Epithelial cell of proximal tubule (primary cell): ENCODE measurements at places on chromosomes 6 and 20. TPM values are rescaled to one million over a fixed set of nuclear protein-coding genes. Genes with fewer than 3 reads are reported as not detected.

DNA sequence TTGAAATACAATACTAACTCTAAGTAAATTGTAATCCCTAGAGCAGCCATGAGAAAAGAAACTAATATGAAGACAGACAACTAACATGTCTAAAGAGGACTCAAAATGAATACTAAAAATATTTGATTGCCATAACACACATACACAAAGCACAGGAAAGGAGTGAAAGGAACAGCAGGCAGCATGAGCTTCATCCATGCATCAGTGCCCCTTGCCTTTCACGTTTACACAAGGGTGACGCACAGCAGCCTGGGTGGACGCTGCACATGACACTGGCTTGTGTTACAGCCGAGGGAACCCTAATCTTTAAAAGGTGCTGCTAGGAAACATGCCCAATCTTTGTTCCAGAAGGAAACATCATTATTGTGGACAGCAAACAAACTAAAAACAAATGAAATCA is 123.5 kb downstream of the MAN1A1 start:
- DNase-seq, result peak; percentile 18

- no peak for DNase-seq
These were observed 626.6 kb upstream of the ADGRB3 start for GRCh38 chr6:68008445-68008844.

DNA sequence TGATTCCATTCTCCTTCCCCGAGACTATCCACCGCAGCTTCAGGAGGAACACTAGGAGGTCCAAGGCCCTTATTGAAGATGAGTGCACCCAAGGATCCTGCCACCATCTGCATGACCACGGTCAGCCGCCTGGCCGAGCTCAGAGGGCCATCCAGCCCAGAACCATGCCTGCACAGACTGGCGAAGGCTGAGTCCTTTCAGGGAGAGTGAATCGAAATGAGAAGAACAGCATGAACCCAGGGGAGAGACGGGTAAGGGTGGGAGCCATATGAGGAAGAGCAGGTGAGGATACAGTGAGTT is 26.3 kb downstream of the SERPINB6 start:
- DNase-seq, result no peak

Gene ATRN
- total RNA-seq, result 11.4 and 15.4 TPM in 2 replicates

- DNase-seq, result no peak
These were observed 389.9 kb downstream of the DOK5 start for GRCh38 chr20:54865273-54865672.

DNA sequence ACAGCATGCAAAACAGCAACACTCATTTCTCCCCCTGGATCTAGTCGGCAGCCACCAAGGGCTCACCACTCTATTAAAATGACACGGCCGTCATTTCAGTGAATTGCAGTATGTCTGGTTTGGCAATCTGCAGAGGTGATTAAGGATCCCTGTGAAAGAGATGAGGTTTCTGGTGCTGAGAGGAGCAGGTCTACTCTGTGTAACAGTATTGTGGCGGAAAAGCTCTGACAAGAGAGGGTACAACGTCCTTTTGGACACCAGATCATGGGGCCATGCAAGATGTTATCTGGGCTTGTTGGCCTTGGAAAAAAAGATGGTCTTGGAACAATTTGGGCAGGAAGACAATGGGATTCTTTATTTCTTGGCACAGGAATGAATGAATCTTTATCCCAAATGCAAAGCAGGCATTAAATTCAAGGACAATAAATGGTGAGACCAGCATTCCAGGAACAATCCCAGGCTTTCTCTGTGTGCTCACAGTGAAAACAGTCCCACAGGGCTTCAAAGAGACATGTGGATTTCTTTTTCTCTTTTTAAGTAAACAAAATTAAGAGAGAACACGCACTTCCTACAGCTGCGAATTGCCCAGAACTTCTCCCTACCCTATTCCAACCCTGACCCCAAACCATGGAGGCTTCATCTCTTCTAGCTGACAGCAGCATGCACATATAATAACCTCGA is 33.7 kb upstream of the ADGRF1 start:
- DNase-seq, result no peak

GRCh38 chr6:16576451-16577368 is 184.6 kb downstream of the ATXN1 start:
- peak; percentile 72 for DNase-seq

DNA sequence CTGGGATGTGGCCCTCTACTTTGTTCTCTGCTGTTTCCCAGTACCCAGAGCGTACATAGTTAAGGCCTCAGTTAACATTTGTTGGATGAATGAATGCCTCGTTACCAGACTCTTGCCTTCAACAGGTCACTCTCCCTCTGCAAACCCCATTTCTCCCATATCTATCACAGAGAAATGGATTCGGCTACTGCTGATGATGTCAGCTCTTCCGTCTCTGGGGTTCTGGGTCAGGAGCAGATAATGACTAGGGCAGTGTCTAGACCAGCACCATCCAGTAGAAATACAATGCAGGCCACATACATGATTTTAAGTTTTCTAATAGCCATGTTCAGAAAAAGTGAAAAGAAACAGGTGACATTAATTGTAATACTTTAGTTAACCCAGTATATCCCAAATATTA is 47.9 kb downstream of the TOX2 start:
- no peak for DNase-seq

Gene CRISP2
- 0.06 TPM in 1 of 2 replicates, not detected in the other for total RNA-seq

GRCh38 chr20:16761305-16761829 is 13.2 kb downstream of the OTOR start:
- DNase-seq, result peak; percentile 45

- no peak for DNase-seq
These were observed 13.2 kb upstream of the PXDC1 start for GRCh38 chr6:3764516-3765335.

- no peak for DNase-seq
These were observed 22.7 kb downstream of the TAB2 start for GRCh38 chr6:149340200-149340599.

Gene TAGAP
- total RNA-seq, result 0.12 TPM in 1 of 2 replicates, not detected in the other

Gene EPPIN
- total RNA-seq, result not detected in 2 replicates

GRCh38 chr6:161242779-161243693 is 30.8 kb downstream of the AGPAT4 start:
- no peak for DNase-seq

GRCh38 chr6:29959467-29959866 is 17.1 kb downstream of the HLA-A start:
- DNase-seq, result no peak

DNA sequence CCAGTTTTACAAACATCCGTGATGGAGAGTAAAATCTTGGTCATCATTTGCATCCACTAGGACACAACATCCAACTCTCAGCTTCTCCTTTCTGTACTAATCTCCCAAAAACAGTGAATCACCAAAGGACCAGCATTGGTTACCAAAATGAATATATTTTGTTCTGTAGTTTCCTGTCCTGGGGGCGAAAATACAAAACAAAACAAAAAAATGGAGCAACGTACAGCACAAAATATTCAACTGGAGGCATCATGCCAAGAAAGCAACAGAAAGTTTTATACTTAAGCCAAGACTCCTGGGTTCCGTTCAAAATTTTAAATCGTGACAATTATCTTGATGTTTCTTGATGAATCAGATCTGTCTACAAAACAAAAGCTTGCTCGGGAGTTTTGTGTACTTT is 126.6 kb upstream of the CCDC28A start:
- DNase-seq, result no peak

DNA sequence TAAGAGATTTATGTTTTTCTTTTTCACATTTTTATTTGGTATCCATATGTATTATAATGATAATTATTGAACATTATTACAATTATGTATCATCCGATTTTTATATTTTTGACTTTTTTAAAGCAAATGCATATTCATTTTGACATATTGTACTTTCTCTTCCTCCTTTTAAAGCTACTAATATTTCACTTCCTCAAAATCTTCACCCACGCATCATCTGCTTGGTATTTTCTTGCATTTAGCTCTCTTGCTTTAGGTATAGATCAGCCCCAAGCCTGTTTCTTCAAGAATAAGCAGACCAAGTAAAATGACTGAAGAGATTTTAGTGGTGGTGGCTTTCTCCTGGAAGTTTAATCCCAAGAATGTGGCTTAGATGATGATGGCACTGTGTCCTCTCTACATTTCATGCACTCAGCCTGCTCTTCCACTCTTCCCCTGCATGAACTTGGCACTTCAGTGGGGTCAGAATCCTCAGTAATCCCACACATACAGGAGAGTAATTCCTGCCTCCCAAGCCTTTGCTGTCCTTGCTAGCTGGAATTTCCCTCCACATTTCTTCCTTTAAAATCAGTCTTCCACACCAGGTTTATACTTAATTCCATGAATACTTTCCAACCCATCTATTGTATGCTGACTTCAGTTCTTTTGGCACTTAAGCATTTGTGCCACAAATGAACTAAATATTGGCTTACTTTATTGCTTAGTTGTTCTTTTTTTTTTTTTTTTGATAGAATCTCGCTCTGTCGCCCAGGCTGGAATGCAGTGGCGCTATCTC is 8.2 kb downstream of the NCOA7 start:
- no peak for DNase-seq

Gene TMC2
- total RNA-seq, result not detected in 2 replicates

- DNase-seq, result no peak
These were observed 54.4 kb downstream of the PCNA start for GRCh38 chr20:5065166-5065878.

DNA sequence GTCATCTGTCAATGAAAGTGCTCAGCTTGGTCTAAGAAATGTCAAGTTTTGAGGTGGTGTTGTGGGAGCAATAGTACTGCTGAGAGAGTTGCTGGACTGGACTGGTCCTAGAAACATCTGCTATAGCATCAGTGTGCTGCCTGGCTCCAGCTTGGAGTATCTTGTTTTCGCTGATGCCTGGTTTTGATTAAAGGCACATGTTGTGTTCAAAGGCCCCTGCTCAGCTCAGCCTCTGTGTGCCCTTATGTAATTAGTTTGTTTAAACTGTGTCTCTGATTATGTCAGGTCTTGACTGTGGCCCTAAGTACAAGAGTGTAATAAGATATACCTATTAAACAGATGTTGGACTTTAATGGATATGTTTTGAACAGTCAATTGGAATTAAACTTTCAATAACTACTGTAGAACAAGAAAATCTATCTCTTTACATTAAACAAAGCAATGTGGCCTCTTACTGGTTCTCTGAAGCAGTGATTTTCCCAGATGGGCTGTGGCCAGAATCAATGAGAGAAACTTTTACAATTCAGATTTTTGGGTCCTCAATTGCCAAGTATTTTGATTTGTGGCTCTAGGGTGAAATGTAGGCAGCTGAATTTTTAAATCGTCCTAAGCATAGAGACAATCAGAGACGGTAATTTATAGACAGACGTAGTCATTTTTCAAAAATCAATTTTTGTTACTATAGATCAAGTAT is 668.2 kb downstream of the DHX35 start:
- DNase-seq, result no peak

- no peak for DNase-seq
These were observed 88.7 kb downstream of the PLCB1 start for GRCh38 chr20:8220716-8221115.

Gene CAPN11
- not detected in 2 replicates for total RNA-seq

DNA sequence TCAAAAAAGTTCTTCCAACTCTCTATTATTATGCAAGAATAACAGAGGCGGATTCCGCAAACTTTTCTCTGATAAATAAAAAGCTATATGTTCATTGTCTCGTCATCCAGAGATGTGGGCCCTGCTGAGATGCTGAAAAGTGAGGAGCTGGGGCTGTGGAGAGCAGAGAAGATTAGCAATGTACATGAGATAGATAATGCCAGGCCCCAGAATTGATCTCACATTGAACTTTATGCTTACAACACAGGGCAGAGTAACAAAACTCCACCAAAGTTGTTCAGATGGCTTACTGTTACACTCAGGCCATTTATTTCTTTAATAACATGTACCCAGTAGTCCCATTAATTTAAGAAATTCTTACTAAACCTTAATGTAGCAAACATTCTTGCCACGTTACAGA is 32.7 kb upstream of the RIN2 start:
- no peak for DNase-seq

- DNase-seq, result no peak
These were observed 520.6 kb upstream of the CHD6 start for GRCh38 chr20:42138729-42139128.

Gene RAB44
- under 0.01 TPM in 1 of 2 replicates, not detected in the other for total RNA-seq

DNA sequence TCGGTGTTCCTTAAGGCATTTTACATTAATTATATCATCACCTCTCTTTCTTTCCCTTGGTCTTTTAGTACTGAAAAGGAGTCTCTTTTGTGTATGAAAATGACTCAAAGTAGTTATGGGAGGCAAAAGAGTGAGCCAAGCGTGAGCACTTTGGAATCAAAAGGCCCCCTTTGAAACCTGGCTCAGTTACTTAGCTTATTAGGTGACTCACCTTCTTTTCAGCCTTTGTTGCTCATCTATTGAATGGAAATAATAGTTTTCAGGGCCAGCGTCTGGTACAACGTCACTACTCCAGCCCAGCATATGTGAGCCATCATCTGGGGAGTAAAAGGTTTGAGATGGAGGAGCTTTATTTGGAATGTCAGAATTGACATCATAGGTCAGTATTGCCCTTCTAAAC is 147.4 kb upstream of the SCGN start:
- DNase-seq, result no peak

DNA sequence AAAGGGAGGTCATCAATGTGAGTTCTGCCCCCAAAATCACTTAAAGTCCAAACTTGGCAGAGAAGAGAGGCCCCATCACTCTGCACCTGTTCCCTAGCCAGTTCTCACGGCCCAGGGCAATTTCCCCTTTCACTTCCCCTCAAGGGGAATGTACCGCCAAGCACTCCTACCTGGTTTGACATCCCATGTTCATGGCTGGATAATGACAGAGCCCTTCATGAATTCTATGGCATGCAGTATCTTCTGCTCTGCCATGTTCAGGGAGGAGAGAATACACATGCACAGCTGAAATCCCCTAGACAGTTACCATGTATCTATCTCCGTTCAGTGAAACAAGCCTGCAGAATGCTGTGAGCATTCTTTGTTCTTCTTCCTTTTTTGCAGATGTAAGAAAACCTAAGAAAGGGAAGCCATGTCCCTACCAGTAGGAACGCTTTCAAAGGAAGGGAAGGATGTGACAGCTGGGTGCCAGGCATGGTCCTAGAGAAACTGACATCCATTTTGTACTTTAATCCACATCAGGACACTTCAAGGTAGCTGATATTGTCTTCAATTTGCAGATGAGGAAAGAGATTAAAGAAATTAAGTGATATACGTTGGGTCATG is 79.8 kb upstream of the ARID1B start:
- DNase-seq, result no peak

DNA sequence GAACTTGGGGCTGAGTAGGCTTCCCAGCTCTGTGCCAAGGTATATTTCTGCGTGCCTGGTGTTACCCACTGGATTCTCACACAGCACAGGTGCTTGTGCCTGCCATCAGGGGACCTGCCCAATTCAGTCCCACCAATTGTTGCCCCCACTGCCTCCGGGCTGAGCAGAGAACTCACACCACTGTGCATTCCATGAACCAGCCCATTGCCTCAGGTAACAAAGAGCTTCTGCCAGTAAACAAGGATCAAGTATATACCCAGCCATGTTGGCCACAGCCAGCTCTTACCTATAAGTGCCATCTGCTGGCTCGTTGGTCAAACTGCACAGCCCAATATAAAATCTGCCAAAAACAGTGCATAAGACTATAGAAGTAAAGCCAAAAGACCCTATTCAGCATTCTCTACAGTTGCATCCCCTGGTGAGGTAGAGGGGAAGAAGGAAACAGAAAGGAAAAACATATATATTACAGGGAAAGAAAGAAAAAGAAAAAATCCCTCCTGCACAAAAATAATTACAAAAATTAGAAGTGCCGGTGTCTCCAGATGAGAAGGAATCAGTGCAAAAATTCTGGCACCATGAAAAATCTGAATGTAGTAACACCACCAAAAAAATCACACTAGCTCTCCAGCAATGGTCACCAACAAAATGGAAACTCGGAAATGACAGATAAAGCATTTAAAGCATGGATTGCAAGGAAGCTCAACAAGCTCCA is 241.4 kb downstream of the IBTK start:
- DNase-seq, result no peak

Gene ZSCAN26
- total RNA-seq, result 6.0 and 6.9 TPM in 2 replicates
